ENCODE measurements at places on chromosomes 12 and 14.

- DNase-seq = no peak
Measured at GRCh38 chr14:101062065-101062450, 158.5 kb upstream of the RTL1 start.

GRCh38 chr14:66440801-66441200, 45.4 kb upstream of the CCDC196 start:
- DNase-seq = no peak

DNA sequence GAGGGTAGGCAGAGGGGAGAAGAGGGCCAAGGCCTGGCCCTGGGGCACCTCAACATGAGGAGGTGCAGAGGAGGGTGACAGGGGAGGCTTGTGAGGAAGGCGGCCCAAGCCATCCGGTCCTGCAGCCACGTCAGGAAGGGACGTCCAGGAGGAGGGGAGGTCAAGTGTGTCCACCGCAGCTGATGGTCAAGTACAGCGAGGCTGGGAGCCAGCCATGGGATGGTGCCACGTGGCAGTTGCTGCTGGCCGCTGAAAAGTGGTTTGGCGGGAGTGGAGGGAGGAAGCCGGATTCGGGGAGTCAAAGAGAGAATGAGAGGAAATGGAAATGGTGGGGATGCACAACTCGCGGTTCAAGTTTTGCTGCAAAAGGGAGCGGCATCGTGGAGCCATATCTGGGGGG, 41.2 kb downstream of the PRIMA1 start:
- DNase-seq = no peak

- DNase-seq = no peak
Measured at GRCh38 chr12:60169904-60170303, 574.1 kb downstream of the SLC16A7 start.

GRCh38 chr12:32108787-32109186, 2.1 kb downstream of the BICD1 start:
- DNase-seq = no peak

- no peak for DNase-seq
Measured at GRCh38 chr12:103677905-103678304, 90.8 kb downstream of the STAB2 start.

DNA sequence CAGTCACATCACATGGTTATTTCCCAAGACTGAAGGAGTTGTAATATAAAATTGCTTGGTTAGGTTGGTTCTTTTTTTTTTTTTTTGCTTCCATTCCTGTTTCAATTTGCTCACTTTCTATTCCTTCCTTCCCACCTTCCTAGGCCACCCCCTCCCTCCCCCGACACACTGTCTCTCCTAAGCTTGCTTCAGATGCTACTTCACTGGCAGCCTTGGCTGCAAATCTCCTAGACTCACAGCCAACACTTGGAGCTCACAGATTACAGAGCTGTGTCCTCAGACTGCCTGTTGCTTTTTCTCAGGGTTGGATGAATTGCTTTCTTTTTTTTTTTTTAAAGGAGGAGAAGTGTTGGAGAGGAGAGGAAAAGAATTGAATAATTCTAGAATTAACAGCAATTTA, 77.3 kb upstream of the GRIN2B start:
- no peak for DNase-seq

DNA sequence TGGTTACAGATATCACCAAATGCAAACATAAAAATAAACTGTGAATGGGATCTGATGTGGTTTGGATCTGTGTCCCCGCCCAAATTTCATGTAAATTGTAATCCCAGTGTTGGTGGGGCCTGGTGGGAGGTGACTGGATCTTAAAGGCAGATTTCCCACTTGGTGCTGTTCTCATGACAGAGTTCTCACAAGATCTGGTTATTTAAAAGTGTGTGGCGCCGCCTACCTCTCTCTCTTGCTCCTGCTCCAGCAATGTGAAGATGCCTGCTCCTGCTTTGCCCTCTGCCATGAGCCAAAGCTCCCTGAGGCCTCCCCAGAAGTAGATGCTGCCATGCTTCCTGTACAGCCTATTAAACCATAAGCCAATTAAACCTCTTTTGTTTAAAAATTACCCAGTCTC, 47.8 kb downstream of the SLC25A21 start:
- no peak for DNase-seq

- no peak for DNase-seq
Measured at GRCh38 chr12:104599272-104600035, 142.7 kb downstream of the CHST11 start.

- DNase-seq = no peak
Measured at GRCh38 chr12:129145381-129145780, 292.1 kb downstream of the GLT1D1 start.

- no peak for DNase-seq
Measured at GRCh38 chr14:74661726-74662450, 49.9 kb upstream of the LTBP2 start.

DNA sequence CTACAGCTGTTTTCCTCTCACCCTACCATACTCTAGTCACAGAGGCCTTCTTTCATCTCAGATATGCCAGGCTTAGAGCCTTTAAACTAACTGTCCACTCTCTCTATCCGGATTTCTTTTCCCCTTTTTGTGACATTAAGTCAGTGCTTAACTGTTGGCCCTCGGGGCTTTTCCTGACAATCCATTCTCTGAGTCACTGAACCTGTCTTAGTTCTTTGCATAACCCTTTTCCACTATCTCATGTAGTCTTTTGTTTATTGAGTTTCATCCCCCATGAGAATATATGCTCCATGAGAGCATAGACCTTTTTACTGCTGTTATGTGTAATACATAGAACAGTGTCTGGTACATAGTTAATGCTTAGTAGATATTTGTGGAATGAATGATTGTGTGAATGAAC, 68.7 kb downstream of the PLEKHA5 start:
- DNase-seq = no peak

GRCh38 chr12:54033106-54033979, 493 bp downstream of the HOXC5 start:
- no peak for DNase-seq

- no peak for DNase-seq
Measured at GRCh38 chr14:99143126-99143525, 128.9 kb downstream of the BCL11B start.

GRCh38 chr14:27672047-27672446, 1074.2 kb upstream of the NOVA1 start:
- no peak for DNase-seq

GRCh38 chr14:88791629-88792472, 902 bp downstream of the EML5 start:
- DNase-seq = no peak

DNA sequence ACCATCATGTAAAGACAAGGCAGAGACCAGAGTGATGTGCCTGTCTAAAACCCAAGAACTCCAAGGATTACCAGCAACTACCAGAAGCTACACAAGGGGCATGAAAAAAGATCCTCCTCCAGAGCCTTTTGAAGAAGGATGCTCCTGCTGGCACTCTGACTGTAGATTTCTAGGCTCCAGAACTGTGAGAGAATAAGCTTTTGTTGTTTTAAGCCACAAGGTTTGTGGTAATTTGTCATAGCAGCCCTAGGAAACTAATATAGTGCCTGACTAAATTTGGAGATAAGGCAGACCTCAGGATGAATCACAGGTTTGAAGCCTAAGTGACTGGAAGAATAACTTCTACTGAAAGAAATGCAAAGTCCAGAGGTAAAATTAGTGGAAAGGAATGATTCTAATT, 132.9 kb downstream of the CEP83 start:
- DNase-seq = peak; percentile 67

DNA sequence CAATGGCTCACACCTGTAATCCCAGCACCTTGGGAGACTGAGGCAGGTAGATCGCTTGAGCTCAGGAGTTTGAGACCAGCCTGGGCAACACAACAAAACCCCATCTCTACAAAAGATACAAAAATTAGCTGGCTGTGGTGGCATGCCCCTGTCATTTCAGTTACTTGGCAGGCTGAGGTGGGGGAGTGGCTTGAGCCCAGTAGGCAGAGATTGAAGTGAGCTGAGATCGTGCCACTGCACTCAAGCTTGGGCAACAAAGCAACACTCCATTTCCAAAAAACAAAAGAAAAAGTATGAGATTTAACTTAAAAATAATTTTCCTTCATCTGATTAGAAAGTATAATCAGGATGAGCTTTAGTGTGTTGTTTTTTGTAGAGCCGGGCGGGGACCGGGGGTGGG, 47.9 kb upstream of the BCAT1 start:
- DNase-seq = no peak

DNA sequence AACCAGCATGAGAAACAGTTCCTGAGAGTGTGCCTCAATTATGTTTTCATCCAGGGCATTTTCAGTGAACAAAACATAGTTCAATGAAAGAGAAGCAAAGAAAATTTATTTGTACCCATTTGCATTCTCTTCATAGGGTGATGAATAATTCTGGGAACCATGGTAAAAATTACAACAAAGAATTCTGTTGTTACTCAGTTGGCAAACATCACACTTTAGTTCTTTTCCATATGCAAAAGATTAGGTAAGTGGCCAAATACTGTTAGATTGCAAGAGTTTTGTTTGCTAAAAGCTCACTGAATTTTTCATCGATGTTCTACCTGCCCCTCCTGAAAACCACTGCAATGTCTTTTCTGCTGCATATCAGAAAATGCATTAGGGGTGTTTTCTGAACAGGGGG, 132.4 kb upstream of the RGS6 start:
- DNase-seq = no peak

GRCh38 chr12:81416571-81416970, 338.7 kb downstream of the ACSS3 start:
- DNase-seq = no peak

- DNase-seq = no peak
Measured at GRCh38 chr14:58239244-58240195, 5.1 kb upstream of the PSMA3 start.

GRCh38 chr12:13606290-13606689, 375.1 kb downstream of the GRIN2B start:
- DNase-seq = no peak

GRCh38 chr12:29945904-29946303, 162.2 kb upstream of the TMTC1 start:
- no peak for DNase-seq

DNA sequence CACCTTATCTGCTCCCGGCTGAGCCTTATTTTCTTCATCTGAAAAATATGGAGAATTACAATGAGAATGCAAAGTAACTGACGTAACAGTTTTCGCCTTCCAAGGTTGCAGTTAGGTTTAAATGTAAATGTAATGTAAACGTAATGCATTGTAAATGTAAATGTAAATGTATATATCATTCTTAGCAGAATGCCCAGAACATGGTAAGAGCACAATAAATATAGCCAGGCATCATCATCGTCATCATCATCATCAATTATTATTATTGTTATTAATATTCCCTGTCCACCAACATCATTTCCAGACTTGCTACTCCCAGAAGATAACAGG, 770.0 kb downstream of the MED13L start:
- DNase-seq = no peak

DNA sequence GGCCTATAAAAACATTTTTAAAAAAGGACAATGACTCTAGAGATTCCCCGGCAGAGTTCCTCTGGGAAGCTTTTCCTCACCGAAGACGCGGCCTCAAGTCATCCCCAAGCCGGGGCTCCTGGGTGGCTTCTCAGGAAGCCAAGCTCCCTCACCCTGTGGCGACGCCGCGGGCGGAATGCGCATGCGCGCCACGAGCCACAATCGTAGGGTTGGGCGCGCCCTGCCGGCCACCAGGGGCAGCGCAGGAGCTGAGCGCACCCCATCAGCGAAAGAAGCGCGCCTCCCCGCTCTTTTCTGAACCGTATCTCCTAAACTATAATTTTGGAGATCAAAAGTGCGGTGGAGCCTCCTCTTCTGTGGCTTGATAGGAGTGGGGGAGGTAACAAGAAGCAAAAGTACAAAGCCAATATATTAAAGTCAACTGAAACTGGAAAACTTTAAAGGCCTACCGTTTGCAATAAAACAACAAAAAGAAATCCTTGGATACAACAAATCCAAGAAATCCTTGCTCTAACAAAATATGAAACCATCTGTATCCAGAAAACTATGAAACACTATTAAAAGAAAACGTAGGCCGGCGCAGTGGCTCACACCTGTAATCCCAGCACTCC, 17.4 kb upstream of the CHFR start:
- DNase-seq = no peak

DNA sequence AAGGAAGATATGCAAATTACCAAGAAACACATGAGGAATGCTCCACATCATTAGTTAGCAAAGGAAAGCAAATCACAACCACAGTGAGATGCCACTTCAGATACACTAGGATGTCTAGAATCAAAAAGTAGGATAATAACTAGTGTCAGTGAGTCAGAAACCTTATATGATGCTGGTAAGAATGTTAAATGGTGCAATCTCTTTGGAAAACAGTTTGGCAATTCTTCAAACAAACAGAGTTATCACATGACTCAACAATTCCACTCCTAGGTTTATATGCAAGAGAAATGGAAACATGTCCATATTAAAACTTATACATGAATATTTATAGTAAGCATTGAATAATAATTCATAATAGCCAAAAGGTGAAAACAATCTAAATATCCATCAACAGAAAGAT, 220.9 kb downstream of the FOXG1 start:
- DNase-seq = no peak

- no peak for DNase-seq
Measured at GRCh38 chr12:130993759-130994670, 40.3 kb downstream of the ADGRD1 start.

DNA sequence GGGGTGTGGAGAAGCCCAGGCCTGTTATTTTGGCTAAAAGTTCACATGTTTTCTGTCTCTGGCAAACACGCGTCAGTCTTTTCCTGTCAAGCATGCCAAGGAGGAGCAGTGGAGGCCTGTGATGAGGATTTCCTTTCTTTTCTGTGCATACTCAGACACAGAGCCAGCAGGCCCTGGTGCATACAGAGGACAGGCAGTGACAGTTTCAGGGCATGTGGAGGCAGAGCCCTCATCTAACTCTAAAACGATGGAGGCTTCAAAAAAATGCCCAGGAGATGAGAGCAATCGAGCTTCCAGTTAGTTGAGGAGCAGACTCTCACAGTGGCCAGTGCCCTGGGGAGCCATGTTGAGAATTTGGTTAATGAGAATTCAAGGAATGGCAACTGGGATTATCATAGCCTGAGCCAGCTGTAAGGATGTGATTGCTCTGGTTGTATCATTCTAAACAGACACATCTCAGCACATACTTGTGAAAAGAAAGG, 66.5 kb downstream of the TRAFD1 start:
- no peak for DNase-seq

DNA sequence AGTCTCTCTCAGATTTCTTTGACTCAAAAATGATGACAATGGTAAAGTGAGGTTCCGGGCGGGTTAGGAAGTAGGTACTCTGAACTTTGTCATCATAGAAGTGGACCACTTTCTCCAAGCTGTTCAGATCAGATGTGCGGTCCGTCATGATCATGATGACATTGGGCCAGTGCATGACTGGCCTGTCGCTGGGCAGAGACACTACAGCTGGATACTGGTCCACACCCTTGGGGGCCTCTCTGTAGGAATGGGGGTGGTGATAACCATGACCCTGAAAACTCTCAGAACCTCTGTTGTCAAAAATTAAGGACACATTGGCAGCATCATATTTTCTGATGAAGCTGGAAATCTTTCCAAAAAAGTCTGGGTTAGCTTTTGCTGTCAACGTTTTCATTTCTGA, 28.2 kb downstream of the KICS2 start:
- DNase-seq = no peak

GRCh38 chr14:102194856-102195255, 55.2 kb downstream of the WDR20 start:
- DNase-seq = no peak

GRCh38 chr12:110371408-110372055, 32.0 kb downstream of the ANAPC7 start:
- DNase-seq = no peak

Data from AG09309 (cell line).